ENCODE measurements at places on chromosomes 7 and 10.

DNA sequence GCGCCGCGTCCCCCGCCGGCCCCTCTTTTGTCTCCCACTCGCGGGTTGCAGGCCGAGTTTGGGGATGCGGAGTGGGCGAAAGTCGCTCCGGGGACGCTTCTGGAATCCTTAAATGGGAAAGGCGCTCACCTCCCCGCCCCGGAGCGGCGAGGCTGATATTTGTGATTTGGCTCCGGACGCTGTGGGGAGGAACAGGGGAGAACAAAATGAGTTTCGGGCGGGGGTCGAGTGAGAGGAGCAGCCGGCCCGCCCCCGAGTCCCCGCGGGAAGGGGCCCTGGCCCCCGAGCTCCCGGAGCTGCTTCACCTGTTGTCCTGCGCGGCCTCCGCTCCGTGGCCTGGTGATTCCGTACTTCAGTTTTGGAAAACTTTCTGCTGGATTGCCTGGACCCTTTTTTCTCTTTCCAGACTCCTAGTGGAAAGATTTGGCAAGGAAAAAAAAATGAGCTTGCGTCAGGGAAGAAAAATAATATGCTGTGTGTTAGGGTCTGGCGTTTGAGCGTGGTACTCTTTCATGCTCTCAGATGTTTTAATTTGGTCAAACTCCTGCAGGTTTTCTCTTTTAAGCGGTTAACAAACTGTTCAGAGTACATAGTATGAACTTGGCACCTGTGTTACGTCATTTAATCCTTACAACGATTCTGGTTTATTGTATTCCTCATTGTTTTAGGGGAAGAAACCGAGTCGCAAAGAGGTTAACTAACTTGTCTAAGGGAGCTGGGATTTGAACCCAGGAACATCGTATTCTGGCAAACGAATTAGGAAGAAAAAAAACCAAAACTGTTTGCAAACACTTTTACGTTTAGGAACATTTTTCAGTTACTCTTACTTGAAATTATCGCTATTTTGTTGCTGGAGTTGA lies 924 bp downstream of the BMPR1A start:
- no peak for DNase-seq

GRCh38 chr7:107966711-107967110 lies 36.2 kb downstream of the LAMB1 start:
- no peak for DNase-seq

DNA sequence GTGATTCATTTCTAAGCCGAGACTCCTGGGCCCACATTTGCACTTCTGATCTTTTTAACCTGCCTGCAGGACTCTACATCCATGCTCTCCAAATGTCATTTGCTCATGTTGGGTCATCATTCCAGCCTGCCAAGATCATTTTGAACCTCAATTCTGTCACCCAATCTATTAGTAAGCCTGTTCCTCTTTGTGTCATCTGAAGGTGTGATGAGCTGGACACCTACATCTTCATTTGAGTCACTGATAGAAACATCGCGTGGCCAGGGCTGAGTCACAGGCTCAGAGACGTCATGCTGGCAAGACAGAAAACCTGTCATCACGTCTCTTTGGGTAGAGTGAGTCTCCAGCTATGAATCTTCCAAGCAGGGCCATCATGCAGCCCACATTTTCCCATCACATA lies 65.3 kb upstream of the SLF2 start:
- DNase-seq, result no peak

DNA sequence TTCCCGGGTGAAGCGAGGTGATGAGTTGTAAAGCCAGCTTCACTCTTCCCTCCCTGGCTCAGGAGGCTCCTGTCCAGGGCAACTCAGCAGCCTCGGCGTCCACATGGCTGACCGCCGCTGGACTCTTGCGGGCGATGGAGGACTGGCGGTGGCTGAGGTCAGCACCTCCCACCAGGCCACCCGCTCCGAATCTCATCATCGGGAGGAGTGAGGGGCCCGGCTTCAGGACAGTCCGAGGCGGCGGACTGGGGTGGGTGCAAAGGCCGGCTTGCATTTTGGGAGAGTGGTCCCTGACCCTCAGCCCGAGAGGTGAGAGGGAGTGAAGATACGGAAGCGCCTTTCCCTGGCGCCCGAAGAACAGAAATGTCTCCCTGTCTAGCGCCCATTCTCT lies 759 bp downstream of the DNAJB12 start:
- DNase-seq, result no peak

DNA sequence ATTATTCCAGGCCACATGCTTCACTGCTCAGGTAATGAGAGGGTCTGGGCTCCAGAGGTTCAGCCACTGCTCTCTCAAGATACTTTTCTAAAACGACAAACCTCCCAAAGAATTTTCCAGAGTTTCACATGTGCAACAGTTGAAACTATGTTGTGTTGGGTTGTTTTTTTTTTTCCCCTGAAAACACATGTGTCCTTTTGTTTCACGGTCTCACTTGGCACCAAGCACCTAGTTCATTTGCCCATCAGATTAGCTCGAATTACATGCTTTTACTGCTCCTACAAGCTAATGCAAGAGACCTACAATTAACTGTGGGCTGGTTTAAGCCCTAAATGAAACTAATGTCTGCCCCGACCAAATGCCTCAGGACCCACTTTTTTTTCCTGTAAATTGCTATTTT lies 313.3 kb downstream of the FGFR2 start:
- no peak for DNase-seq

DNA sequence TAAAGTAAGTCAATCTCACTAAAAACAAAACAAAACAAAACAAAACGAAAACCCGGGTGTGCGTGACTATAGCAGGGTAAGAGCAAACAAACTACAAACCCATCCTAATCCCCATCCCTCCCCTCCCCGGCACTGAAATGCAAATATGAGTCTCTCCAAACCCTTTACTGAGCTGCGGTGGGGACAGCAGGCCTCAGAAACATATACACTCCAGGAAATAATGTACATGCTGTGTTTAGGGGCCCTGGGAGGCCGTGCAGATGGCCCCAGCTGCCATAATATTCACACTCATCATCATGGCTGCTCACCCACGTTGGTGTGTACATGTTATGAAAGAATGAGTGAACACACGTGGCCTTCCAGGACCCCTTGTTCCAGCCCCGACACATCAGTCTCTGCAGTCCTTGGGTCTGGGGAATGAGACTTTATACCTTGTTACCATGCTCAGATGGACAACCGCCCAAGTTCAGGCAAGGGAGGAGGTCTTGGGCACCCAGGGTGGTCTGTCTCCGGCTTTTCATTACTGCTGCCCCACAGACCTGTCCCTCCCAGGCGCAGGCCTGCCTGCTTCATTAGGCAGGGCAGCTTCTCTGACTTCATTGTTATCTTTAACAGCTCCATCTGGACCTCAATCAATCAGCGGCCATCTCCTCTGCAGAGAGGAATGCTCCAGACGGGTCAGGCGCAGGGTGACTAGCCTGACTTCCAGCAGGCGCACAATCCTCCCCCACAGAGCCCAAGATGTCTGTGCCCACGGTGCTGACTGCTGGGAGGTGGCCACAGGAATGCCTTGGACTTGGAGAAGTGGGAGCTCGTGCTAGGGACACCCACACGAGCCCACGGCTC lies 20.6 kb downstream of the HSPA12A start:
- DNase-seq, result no peak

GRCh38 chr10:26911811-26912461 lies 51.2 kb upstream of the ABI1 start:
- no peak for DNase-seq

DNA sequence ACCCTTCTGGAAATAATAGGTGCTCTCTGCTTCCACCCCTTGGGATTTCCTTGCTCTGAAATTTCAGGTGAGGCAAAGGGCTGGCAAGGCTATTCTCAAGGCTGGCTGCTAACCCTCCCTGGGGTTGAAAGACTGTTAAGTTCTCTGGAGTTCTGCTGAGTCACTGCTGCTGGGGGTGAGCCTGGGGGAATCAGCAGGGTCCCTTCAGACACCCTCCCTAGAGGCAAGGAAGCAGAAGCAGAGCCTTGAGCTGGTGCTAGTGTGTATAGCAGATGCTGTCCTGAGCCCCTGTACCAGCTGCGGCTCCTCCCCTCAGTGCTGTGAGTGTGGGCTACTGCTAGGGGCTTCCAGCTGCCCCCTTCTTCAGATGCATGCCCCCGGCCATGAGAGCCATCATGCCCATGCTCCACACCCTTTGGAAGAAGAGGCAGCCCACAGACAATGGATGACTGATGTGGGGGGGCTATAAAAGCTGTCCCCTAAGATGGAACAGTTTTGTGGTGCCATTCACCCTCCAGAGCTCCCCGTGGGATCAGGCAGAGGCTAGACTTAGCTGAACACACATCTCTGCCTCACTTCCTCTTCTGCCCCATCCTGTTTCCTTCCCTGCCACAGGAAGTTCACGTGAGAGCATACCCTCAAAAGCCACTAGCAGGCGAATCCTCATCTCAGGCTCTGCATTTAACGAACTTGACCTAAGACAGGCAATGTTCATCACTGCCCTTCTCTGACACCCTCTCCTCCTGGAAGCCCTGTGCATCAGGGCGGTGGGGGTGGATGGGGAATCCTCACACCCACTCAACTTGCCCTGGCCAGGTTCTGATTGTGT lies 91.8 kb downstream of the SH3PXD2A start:
- DNase-seq, result no peak

- no peak for DNase-seq
Observed at GRCh38 chr10:130905386-130905785, 406.1 kb downstream of the TCERG1L start.

DNA sequence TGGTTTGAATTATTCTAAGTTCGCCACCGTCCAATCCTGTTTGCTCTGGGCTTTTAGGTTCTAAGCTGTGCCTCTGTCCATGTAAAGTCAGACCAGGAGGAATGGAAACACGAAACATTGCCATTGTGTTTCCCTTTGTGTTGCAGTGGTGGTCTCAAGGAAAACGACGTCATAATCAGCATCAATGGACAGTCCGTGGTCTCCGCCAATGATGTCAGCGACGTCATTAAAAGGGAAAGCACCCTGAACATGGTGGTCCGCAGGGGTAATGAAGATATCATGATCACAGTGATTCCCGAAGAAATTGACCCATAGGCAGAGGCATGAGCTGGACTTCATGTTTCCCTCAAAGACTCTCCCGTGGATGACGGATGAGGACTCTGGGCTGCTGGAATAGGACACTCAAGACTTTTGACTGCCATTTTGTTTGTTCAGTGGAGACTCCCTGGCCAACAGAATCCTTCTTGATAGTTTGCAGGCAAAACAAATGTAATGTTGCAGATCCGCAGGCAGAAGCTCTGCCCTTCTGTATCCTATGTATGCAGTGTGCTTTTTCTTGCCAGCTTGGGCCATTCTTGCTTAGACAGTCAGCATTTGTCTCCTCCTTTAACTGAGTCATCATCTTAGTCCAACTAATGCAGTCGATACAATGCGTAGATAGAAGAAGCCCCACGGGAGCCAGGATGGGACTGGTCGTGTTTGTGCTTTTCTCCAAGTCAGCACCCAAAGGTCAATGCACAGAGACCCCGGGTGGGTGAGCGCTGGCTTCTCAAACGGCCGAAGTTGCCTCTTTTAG lies 46.3 kb upstream of the DMBT1 start:
- DNase-seq, result no peak

- no peak for DNase-seq
Observed at GRCh38 chr7:134842062-134842461, 62.6 kb downstream of the CALD1 start.

- DNase-seq, result no peak
Observed at GRCh38 chr7:50333221-50333651, 28.7 kb downstream of the IKZF1 start.

- DNase-seq, result peak; percentile 95
Observed at GRCh38 chr7:100119072-100119969, at the start of the genes CNPY4 and TAF6. Gene CNPY4, plus strand, starts transcription at chr7:100119634. Its CDS starts 111 bp downstream, at chr7:100119745. Gene TAF6, minus strand, starts transcription at chr7:100119358. Its CDS starts 5,149 bp downstream, at chr7:100114209.

- DNase-seq, result no peak
Observed at GRCh38 chr7:66257481-66257880, 52.3 kb downstream of the TPST1 start.

- DNase-seq, result no peak
Observed at GRCh38 chr10:73798927-73799560, 12.4 kb downstream of the NDST2 start.

DNA sequence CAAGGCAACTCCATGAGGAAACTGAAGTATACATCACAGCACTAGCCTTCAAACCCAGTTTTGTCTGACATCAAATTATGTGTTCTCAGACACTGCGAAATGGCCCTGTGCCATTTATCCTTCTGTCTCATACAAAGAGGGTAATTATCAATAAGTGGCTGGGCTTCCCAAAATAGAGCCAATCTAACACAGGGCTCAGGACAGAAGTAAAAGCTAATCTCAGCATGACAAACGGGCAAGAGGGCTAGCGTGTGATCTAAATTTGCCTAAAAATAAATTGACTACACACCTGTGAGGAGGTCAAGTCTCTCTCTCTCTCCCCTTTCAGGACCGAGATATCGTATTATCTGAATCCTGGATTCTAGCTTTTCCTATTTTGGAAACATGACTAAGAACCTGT lies 67.2 kb downstream of the DGKB start:
- peak; percentile 81 for DNase-seq

GRCh38 chr7:159070431-159071148 lies 74.1 kb downstream of the VIPR2 start:
- DNase-seq, result no peak

- DNase-seq, result no peak
Observed at GRCh38 chr7:10022957-10023356, 950.7 kb upstream of the PHF14 start.

- no peak for DNase-seq
Observed at GRCh38 chr10:28036587-28036986, 37.7 kb upstream of the ODAD2 start.

GRCh38 chr10:111338805-111339204 lies 262.0 kb downstream of the ADRA2A start:
- no peak for DNase-seq

- no peak for DNase-seq
Observed at GRCh38 chr10:91565226-91565625, 67.6 kb downstream of the PPP1R3C start.

DNA sequence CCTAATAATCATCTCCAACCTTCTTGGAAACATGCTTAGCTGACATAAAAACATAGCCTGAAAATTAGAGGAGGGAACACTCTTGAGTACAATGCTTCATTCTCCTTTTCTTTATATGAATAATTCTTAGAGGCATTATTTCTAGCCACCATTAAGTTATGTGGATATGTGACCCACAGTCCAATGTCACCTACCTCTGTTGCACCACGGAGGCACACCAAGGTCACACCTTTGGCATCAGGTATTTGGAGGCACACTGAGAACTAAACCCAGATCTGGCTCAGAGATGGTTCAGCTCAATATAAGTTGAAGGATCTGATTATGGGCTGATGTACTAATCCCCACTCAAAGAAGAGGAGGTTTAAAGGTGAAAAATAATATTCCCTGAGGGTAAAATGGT lies 385.1 kb downstream of the POM121L12 start:
- DNase-seq, result no peak

DNA sequence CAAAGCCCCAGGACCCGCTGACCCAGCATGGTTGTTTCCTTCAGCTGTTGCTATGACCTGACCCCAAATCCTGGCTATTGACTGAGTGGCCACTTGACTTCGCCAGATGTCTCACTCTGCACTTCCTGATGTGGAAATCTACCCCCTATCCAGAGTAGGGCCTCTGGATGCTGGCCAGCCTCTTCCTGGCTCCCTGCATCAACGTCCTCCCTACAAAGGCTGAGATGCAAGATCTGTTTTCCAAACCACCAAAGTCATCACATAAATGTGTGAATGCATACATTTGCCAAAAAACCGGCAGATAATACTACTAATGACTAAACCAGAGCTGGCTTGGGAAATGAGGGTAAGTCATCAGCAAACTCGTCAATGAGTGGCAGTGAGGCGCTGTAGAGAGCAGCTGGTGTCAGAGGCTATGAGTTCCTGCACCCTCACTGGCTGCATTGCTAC lies 70.4 kb downstream of the PYROXD2 start:
- no peak for DNase-seq

Data from NCI-H1930 (cell line).